LoVo (cell line): ENCODE measurements at places on chromosomes 7 and 10.

GRCh38 chr10:29908962-29909361 is 150.4 kb downstream of the JCAD start:
- DNase-seq: no peak

DNA sequence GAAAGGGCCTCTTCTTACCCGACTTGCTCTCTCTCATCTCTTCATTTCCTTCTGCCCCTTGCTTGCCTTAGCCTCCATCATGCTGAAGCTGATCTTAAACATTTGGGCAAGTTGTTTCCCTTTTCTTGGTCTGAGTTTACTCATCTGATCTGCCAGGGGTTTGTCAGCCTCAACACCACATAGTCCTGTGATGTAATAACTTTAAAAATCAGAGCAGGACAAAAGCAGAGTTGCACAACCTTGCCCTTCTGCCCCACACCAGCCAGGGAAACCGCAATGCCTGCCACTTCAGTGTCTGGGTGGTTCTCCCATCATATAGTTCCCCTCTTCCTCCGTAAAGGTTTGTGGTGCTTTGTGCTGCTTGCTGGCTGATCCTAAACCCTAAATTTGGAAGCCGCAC is 9.9 kb upstream of the LIPM start:
- DNase-seq: no peak

DNA sequence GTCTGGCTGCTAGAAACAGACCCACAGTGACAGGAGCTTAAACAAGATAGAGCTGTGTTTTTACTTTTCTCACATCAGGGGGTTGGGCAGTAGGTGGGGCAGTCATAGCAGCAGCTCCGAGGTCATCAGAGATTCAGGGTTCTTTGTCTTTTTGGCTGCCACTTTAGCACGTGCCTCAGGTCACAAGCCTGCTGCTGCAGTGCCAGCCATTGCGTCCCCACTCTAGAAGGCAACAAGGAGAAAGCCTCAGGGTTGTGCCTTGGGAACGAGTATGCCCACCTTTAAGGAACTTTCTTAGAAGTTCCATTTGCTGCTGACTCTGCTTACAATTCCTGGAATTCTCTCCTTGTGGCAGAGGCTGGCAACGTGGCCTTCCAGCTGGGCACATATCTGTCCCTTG is 660.7 kb upstream of the FOXK1 start:
- no peak for DNase-seq

- no peak for DNase-seq
Measured at GRCh38 chr10:131891929-131892805, 8.6 kb upstream of the PPP2R2D start.

- DNase-seq: peak; percentile 32
Measured at GRCh38 chr10:132458586-132459300, 61.7 kb downstream of the PWWP2B start.

DNA sequence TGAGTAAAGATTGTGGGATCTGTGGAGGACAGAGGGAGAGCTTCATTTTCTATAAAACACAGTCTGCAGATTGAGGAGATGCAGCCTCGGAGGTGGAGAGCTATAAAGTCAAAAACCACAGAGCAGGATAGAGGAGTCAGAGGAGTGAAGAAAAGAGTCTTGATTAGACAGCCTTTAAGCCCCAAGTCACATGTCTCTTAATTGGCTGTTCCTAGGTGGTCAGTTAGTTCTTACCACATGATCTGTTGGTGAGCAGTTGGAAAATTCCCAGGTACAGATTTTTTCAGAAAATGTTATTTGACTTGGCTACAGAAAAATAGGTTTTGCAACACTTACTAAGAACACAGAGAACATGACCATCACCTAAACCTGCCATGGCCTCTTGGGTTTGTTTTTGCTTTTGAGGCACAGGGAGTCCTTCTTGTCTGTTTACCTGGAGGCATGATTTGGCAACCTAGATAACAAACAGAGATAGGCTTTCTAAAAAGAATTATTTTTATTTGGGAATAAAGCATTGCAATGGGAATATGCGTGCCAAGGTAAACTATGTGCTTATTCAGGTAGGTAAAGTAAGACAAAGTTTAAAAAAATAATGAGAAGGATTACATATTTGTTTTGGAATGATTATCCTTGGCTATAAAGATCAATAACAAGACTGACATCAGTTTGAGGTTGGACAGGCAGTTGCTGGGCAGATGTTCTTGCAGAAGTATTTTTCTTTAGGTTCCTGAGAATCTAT is 604 bp upstream of the CYP3A43 start:
- no peak for DNase-seq

DNA sequence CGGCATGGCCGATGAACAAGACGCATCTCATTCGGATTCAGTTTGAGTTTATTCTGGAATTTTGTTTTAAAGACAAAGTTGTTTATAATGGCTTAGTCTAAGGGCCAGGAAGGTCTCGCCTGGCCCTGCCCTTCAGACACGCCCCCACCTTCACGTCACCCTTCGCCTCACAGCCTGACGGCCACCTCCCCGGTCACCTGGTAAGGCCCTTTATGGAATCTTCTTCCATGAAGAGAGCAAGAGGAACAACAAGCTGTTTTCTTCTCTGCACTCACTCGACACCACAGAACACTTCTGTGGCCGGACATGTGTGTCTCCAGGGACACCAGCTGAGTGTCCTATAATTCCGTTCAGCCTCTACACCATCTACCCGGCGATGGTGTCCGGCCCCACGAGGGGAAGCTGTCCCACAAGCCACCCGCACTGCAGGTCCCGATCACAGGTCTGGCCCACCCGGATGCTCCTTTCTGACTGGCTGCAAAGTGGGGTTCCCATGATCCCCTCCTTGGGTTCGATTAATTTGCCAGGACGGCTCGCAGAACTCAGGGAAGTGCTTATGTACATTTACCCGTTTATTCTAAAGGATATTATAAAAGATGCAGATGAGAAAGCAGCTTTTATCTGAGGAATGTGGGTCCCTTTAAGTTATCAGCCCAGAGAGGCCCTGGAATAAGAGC is 17.4 kb upstream of the KNDC1 start:
- DNase-seq: no peak

DNA sequence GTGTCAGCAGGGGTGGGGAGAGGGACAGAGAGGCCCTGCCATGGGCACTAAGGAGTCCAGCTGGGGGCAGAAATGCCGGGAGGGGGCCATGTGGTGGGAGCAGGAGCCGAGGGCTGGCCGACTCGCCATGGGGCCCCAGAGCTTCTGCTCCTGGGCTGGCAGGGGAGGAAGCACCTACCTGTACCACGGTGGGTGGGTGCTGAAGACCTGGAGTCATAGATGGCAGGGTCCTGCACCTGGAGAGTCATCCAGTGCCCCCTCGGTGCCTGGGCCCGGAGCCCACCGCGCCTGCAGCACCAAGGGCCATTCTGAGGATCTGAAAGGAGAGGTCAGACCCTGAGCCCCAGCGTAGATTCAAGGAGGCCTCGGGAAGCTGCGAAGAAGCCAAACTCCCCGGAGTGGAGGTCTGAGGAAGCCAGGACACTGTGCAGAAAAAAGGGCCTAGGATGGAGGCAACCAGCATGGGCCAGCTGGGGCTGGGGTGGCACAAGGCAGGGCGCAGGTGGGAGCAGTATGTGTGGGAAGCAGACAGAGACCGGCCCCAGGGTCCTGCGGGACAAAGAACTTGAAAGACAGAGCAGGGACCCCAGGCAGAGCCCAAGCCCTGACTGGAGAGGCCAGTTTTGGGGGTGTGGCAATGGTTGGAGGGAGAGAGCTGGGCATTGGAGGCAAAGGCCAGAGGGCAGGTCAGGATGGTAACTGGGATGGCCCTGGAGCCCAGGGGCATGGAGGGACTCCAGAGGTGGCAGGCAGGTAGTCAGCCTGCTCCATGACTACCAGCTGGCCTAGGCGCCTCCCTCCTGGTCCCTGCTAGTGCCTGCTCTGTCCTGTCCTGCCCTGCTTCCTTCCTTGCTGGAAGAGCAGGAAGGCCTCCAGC is 26.7 kb upstream of the SMARCD3 start:
- no peak for DNase-seq

DNA sequence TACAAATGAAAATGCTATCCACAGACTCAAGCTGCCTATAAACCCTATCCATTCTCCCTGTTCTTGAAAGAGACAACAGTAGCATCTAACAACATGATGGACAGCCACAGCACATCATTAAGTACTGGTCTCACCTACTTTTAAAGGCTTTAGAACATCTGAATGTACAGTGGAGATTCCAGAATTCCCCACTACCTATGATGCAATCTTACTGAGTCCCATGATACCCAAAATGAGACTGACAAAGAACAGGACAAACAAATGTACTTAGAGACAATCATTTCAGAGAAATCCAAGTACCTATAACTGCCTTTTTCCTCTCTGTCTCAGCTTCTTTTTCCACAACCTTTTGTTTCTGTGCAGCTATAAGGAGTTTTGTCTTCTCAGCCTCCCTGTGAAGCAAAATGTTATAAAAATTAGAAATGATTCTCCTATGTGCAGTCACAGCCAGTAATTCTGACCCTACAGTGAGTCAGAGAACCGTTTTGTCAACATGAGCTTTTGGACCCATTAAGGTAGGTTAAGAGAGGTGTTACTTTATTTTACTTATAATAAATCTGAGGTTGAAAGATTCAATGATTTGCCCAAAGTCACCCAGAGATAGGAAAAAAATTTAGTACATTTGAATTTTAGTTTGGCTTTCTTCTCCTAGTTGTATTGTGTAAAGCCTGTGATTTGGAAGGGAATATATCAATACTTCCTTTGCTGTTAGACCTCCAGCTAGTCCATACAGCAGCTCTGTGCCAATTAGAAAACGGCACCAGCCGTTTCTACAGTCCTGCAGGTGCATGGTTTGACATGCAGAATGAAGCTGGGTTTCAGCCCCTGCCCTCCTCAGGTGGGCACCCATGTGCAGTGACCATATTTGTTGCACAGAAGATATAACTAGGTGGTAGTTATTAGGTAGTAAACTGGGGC is 21.9 kb downstream of the ERLIN1 start:
- DNase-seq: no peak

GRCh38 chr7:151853896-151854719 is 22.8 kb downstream of the PRKAG2 start:
- DNase-seq: no peak

DNA sequence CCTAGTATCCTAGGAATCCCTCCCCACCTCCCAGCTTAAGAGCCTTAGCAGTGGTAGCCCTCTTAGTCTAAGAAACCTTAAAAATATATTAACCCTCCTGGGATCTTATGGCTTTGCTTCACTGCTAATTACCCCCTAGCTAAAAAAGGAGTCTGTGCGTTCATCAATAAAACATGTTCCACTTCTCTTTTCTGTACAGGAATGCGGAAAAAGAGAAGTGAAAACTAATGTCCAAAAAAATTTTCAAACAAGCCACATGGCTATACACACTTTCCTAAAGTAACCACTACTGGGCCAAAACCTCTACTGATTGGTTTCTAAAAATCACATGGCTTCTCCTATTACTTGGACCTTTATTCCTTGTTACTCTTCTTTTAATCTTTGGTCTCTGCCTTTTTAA is 667.1 kb upstream of the LRRTM3 start:
- no peak for DNase-seq

GRCh38 chr10:107213861-107214260 is 49.4 kb upstream of the SORCS1 start:
- DNase-seq: no peak

- DNase-seq: no peak
Measured at GRCh38 chr7:156374335-156374734, 266.2 kb upstream of the RNF32 start.

- DNase-seq: peak; percentile 91
Measured at GRCh38 chr7:24971333-24972165, 8.4 kb downstream of the OSBPL3 start.

GRCh38 chr7:123367484-123368122 is 166.8 kb downstream of the IQUB start:
- DNase-seq: peak; percentile 54

- DNase-seq: no peak
Measured at GRCh38 chr7:143210541-143210940, 11.3 kb upstream of the TAS2R40 start.

DNA sequence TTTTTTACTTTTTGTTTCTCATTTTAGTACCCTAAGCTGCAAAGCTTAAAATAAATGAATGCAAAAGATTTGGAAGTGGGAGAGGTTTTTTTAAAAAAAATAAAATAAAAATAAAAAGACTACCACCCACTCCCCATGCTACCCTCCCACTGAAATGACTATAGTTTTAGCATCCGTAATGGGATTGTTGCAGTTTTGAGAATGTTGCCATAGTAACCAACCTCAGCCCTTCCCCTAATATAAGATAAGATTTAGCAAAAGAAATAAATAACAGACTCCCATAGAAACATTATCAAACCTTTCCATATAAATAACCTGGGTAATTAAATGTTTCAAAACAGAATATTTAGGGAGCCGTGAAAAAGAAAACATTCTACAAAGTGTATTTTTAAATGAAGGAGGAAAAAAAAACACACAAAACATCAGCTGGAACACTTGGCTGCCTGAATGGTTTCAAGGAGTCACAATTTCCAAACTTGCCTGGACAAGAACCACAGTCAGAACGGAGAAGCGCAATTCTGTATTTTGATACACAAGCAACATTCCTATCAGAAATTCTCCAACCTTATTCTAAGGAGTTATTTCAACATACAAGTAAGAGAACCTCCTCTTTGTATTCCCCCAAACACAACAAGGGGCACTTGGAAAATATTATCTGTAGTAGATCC is 57.4 kb downstream of the DGKI start:
- no peak for DNase-seq

GRCh38 chr10:114042895-114043531 is 653 bp upstream of the ADRB1 start:
- DNase-seq: peak; percentile 59

DNA sequence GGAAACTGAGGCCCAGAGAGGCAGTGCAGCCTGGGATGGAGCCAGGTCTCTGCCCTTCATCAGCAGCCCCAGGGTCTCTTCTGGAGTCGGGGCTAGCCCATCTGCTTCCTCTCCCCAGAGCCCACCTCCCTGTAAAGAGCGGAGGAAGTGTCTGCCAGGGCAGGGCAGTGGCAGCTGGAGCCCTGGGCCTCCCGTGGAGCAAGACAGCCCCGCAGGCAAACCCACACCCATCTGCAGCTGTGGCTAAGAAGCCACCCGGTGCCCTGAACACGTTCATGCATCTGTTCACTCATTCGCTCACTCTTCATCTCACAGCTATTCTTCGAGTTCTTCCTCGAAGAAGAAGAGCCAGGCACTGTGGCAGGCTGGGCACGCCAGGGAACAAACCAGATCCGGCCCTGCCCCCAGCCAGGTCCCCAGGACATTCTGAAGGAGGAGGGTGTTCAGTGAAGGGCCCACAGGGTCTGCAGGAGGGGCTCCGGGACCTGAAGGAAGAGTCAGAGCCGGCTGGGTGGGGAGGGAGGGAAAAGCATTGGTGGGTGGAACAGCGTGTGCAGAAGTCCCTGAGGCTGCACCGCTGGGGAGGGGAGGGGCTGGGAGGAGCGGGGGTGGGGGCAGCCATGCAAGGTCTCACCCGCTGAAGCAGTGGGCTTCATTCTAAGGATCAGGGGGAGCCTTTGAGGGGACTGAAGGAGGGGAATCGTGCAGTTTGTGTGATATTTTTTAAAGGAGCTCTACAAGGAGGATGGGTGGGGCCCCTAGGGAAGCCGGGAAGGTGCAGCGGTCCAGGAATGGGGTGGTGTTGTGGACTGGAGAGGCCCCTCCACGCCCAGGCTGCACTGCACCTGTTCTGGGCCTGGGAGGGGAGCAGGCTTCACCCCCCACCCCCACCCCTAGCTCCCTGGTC is 99.1 kb downstream of the UNCX start:
- DNase-seq: no peak
